ENCODE measurements at places on chromosomes 12 and 14.
A peak's percentile ranks its signal among the peaks of the same experiment; 100 is the strongest.

- DNase-seq = no peak
Measured at GRCh38 chr12:120321382-120322202, 6.0 kb downstream of the PLA2G1B start.

GRCh38 chr12:56224102-56224701, at the start of gene NABP2:
TSS of gene NABP2 (plus strand) at chr12:56224342. CDS start at chr12:56224857, 515 bp downstream.
- DNase-seq = peak; percentile 95

DNA sequence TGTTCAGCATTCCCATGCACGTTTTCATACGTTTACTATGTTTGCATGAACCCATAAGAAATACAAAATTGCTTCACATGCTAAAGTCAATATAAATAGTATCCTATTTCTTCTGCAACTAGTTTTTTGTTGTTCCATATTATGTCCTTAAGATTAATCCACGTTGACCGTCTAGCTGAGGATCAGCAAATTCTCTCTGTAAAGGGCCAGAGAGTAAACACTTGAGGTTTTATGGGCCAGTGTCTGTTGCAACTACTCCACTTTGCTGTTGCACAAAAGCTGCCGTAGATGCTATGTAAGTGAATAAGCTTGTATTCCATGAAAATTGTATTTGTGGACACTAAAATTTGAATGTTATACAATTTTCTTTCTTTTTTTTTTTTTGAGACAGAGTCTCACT, 21.1 kb upstream of the PITPNM2 start:
- DNase-seq = no peak

- DNase-seq = peak; percentile 59
Measured at GRCh38 chr12:27277846-27278260, 33.8 kb downstream of the STK38L start.

DNA sequence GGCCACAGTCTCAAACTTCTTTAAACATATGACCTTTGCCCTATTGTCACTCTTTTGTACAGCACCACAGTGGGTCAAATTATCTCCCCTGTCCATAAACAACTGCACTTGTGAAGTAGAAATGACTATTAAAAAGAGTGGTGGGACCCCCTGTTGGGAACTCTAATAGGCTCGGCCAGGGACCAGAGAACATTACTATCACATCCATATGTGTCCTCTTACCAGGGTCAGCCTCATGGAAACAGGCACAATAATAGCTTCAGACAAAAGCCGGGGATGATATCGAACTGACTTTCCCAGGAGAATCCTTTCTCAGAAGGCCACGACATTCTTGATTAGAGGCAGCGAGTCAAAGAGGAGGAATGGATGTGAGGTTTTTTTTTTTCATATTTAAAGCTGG, 96.6 kb downstream of the NKX2-1 start:
- no peak for DNase-seq

- DNase-seq = no peak
Measured at GRCh38 chr14:88305528-88306322, 17.3 kb downstream of the KCNK10 start.

DNA sequence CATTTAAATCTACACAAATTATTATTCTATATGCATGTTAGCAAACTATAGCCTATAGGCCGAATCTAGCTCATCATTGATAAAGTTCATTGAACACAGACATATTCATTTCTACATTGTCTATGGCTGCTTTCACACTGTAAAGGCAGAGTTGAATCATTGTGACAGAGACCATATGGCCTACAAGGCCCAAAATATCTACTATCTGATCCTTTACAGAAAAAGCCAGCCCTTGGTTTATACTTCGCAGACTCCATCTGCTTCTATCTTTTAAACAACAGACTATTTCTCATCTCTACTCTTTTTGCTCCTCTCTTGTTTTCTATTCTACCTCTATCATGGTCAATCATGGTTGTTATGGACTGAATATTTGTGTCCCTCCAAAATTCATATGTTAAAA, 190.7 kb downstream of the EXOC5 start:
- DNase-seq = no peak

GRCh38 chr14:95483309-95484165, 32.9 kb downstream of the SYNE3 start:
- peak; percentile 79 for DNase-seq

DNA sequence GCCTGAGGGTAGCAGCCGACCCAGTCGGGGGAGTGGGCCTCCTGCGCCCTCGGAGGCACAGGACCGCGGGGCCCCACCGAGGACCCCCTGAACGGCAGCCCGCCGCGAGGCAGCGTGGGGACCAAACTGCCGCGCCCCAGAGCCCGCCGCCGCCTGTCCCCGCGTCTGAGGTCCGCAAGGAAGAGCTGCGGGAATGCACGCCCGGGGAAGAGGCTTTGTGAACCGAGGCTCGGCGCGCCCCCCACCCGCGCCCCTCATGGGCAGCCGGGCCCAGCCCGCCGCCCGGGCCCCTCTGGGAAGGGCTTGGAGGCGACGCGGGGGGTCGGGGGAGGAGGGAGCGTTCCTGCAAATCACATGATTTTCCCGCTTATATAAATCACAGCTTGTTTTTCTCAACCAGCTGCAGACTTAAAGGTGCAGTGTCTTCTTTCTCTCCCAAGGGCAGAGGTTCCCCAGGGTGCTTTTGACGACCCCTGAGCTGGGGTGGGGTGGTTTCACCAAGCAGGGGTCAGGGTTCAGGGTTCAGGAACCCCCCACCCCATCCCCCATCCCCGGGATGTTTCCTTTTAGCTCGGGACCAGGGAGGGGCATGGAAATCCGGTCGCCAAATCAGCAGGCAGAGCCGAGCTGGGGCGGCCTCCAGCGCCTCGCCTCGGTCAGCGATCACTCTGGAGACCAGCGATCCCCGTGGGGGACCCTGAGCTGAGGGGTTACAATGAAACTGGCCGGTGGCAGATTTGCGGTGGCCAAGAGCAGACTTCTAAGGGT, 44.7 kb upstream of the ATP23 start:
- peak; percentile 56 for DNase-seq

DNA sequence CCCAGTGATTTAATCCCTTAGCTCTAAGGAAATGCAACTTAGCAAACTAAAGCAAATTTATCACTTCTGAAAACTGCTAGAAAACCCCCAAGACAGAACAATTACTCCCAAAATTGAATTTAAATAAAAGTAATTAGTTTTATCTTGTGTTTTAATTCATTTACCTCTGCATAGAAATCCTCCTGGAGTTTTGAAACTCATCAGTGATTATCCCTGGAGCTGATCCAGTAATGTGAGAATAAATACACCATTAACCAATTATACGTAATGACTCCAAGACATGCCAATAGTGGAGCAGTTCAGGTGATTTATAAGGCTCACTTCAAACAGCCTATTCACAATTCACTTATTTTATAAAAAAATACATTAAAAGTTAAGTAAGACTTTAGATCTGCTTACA, 855.3 kb upstream of the FLRT2 start:
- DNase-seq = no peak
